CD8-positive, alpha-beta T cell (primary cell): ENCODE measurements at places on chromosomes 3 and 15.

DNA sequence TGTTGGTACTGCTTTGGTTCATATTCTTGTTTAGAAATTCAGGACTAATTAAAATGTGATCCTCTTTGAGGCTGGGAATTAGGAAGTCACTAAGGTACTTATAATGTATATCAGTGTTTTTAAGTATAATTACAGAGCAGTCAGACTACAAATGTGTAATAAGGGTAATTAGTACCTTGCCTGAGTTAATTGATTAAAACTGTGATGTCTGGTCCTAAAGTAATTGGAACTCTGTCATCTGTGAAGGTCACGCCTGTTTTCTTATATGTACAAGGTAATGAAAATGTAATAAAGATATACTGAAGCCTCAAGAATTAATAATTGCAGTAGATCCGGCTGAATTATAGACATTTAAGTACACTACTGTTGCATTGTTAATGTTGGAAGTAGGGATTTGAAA is 32.8 kb downstream of the RIOX2 start:
- no peak for DNase-seq

DNA sequence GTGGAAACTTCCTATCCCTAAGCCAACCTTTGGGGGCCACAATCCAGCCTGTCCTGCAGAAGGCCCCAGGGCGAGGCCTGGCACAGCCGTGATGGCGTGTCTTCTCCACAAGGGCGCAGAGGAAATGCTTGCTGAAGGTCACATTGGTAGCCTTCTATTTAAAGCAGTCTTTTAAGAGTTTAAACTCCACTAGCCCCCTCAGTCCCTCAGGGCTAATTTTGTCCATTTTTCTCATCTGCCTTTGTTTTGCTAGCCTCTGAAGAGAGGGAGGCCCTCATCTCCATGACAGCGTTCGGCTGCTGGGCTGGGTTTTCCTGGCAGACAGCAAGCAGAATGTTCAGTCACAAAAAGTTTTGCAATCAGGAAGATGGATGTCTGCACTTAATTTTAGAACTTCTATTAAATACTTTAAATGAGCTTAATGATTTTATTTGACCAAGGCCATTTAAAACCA is 40.8 kb downstream of the RARB start:
- no peak for DNase-seq

- DNase-seq: no peak
Measured at GRCh38 chr3:186333256-186333655, 28.8 kb downstream of the DGKG start.

DNA sequence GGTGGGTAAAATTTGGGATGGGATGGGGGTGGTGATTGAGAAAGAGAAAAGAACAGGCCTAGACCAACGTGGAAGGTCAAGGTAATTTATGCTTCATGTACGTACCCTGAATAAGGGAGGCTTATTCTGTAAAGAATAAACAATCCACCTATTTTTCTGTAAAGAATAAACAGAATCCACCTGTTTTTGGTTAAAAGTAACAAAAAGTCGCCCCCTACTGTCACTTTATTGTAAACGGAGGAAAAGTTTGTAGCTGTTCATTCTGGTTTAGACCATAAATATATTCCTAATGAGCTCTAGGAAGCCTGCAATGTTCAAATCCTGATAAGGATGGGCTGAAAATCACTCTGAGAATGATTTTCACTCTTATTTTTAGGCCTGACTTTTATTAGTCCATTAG is 23.5 kb upstream of the SQOR start:
- no peak for DNase-seq

DNA sequence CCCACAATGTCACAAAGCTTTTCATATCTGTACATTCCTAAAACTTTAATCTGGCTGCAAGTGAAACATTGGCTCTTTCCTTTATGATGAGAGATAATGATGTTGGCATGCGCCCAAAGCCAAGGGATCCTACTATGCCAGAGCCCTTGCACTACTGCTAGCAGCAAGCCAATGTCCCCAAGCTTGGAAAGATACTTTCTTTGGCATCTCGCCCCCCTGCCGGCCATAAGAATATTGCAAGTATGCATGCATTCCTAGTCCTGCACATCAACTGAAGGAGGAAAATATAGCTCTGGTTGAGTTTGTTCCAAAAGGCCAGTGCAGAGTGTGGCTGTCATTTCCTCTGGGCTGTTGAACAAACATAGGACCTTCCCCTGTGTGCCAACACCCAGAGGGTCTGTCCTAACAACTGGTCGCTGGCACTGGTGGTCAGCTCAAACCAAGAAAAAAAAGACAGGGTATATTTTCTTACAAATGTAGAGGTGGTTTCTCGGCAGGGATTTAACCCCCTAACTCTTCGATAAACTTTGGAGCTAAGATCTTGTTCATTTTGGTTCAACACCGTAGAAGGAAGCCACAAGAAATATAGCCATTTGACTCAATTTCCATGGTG is 120.9 kb upstream of the ZBED2 start:
- no peak for DNase-seq

DNA sequence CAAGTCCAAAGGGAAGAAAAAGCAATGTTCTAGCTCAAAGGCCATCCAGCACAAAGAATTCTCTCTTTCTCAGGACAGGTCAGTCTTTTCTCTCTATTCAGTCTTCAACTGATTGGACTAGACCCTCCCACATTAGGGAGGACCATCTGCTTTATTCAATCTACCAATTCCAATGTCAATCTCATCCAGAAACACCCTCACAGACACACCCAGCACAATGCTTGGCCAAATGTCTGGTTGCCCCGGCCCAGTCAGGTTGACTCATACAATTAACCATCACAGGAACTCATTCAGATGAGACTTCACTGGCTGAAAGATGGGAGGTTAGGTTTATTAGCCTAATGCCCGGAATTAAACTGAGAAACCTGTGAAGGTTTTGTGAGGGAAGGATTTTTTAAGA is 32.4 kb downstream of the ACAN start:
- no peak for DNase-seq

GRCh38 chr15:98801234-98801561 is 152.9 kb downstream of the IGF1R start:
- DNase-seq: peak; percentile 9

DNA sequence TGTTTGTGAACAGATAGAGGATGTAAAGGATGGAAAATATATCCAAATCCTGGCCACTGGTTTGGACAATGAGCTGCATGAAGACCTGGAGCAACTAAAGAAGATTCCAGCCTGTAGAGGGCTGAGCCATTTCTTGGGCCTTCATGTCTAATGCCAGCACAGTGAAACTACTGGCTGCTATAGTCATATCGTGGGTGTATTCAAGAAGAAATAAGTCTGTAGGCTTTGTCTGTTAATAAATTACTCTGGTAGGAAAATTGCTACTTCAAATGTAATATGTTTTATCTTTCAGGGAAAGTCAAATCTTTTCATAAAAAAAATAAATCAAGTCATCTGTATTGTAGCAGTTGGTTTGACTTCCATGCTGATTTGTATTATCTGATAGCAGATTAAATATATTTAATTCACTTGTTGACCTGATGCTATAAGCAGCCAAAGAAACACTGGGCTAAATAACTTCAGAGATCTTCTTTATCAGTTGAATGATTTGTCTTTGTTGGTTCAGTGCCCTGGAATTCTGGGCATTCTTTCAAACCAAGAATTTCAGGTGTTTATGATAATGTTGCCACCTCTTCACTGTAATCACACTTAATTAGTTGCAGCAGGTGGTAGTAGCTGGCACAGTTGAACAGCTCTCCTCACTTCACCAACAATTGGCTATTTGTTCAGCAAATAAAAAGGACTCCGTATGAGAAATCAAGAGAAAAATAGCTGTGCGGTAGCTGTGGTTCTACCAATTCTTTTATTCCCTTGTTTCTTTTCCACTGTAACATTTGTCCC is 1109.5 kb downstream of the NSUN3 start:
- DNase-seq: no peak

- no peak for DNase-seq
Measured at GRCh38 chr3:66971245-66971644, 26.9 kb upstream of the KBTBD8 start.

GRCh38 chr3:69823743-69824142 is 84.5 kb downstream of the MITF start:
- DNase-seq: no peak

DNA sequence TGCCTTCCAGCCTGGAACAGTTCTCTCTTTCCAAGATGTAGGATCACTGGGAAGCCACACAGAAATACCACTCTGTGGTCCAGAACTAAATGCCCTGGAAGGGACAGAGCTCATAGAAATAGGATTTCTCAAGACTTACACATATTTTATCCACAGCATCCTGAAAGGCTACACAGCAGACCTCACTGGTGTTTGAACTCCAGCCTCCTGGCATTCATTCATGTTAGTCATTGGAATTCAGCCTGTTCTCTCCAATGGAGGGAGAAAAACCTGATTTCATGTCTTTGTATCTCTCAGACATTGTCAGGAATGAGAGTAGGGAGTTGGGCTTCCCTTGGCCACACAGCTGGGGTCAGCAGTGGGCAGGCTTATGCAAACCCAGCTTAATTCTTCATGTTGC is 121.1 kb upstream of the PPP2R3A start:
- no peak for DNase-seq

DNA sequence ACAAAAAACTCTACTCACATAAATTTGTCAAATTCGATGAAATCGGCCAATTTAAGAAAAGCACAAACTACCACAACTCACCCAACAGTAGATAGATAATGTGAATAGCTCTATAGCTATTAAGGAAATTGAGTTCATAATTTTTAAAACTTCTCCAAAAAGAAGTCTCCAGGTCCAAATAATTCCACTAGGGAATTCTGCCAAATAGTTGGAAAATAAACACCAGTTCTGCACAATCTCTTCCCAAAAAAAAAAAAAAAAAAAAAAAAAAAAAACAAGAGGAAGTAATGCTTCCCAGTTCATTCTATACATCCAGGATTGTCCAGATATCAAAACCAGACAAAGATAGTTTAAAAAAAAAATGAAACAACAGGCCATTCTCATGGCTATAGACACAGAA is 164.2 kb downstream of the POLR2M start:
- DNase-seq: no peak

- DNase-seq: no peak
Measured at GRCh38 chr3:64756398-64756986, 68.7 kb upstream of the ADAMTS9 start.

DNA sequence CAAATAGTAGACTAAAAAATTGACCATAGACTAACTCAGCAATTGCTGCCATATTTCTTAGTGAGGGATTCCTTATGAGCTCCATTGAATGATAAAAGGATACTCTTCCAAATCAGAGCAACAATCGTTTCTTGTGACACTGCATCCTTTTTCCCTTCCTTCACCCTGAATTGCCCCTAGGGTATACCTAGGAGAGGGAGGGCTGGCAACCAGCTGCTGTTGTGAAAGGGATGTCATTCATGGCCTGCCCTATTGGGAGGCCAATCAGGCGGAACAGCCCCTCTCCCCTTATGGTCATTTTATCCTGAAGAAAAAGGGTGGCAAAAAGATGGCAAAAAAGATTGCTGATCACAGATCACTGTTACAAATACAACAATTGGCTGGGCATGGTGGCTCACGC is 26.3 kb downstream of the B3GNT5 start:
- no peak for DNase-seq

DNA sequence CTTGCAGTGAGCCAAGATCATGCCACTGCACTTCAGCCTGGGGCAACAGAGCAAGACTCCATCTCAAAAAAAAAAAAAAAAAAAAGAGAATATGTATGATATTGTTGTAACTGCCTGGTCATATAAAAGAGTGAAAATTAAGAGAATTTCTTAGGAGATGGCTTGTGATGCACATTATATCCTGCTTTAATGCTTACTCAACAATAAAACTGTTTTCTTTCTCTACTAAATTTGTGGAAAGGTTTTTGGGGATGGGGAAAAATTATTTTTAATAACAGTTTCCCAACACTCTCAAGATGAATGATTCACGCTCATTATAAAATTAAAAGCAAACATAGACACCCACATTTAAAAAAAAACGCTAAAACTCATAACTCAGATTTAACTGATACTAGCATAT is 1163.0 kb downstream of the SI start:
- no peak for DNase-seq

DNA sequence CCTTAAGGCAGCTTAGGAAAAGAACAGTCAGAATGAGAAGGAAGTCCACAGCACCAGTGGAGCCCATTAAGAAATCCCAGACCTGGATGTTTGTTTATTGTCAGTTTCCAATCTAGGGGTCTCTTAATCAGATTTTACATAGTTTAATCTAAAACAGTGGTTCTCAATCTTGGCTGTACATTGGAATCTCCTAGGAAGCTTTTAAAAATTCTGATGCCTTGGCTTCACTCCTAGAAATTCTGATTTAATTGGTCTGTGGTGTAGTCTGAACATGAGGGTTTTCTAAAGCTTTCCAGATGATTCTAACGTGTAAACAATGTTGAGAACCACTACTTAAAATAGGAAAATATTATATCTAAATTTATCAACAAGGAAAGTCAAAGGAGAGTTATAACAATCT is 56.6 kb upstream of the SPRED1 start:
- DNase-seq: no peak

DNA sequence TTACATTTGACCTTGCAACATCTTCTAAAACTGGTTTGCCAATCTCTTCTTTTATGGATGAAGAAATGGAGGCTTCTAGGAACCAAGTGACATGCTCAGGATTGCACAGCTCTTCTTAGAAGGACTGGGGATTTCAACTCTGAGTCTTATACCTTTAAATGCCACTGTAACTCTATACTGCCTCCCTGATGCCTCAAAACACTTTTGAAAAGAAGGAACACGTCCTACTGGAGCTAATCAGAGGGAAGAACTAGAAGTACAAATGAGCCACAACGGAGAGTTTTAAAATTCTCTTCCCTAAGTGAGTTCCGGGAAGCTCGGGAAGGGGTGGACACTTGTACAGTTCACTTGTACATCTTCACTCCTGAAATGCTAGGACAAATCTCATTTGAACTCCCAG is 949 bp upstream of the MITF start:
- no peak for DNase-seq

GRCh38 chr3:99645277-99646106 is 7.1 kb downstream of the COL8A1 start:
- no peak for DNase-seq

DNA sequence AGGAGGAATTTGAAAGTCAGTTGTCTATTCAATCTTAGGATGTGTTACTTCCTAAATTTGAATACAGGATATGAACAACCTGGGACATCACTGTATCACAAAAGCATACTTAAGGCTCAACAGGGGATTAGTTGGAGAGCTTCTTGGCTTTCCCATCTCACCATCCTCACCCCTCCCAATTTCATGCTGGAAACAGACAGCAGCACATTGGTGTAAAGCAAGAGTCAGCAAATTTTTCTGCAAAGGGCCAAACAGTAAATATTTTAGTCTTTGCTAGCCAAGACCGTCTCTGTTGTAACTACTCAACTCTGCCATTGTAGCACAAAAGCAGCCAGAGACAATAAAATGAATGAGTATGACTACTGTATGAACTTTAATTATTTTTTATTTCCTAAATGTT is 94.9 kb downstream of the ERC2 start:
- no peak for DNase-seq

DNA sequence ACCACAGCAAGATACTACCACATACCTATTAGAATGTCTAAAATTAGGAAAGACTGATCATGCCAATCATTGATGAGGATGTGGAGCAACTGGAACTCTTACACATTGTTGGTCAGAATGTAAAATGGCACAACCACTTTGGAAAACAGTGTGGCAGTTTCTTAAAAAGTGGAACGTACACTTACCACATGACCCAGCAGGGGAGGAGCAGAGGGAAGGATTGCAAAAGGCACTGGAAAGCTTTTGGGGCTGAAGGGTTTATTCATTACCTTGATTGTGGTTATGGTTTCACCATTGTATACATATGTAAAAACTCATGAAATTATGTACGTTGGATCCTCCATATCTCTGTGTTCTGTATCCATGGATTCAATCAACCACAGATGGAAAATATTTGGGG is 3.3 kb upstream of the EHD4 start:
- no peak for DNase-seq
